ENCODE measurements at places on chromosomes 13 and 19. TPM values are rescaled to one million over a fixed set of nuclear protein-coding genes. Genes with fewer than 3 reads are reported as not detected.

DNA sequence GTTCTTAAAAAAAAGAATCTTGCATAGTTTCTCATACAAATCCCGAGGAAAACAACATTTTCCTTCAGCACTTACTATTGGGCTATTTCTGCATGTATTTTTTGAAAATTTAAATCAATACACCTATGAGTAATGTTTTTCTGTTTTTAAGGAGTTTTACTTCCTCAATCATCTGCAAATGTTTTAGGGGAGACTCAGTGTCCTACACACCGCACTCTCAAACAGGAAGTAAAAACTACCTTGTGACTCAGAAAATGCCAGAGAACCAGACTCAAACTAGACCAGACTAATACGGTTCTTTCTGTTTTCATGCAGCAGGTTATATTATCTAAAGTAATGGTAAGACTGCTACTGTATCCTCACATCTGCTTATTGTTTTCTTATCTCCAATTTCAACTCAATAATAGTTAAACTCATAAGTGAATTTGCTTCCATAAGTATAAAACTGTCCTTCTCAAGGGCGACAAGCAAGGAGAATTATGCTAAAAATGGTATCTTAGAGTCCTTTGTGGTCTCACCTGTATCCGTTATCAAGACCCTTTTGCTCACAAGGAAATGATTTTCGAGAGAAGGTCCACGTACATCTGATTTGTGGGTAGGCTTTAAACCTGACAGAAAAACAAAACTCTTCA is 52.5 kb downstream of the FLT3 start:
- no peak for DNase-seq

Gene CKM
- total RNA-seq: not detected

Gene MBD3L2
- total RNA-seq: not detected

Gene LRRC63
- 2.0 TPM for total RNA-seq

Gene MAG
- total RNA-seq: not detected

DNA sequence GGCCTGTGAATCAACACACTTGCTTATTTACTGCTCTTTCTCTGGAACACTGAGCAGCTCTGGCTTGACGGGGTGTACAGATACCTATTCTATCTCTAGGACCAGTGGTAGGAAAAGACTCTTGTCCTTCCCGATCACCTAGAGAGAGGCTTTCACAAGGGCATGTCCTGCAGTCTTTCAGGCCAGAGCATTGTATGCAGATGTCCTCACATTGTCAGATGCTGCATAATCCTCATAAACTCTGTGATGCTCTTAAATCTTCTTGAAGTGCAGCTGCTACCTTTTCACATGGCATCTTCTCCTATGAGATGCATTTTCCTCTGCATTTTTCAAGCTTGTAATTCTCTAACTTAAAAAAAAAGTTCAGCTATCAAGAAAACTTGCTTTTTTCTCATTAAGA is 369.4 kb downstream of the OLFM4 start:
- no peak for DNase-seq

DNA sequence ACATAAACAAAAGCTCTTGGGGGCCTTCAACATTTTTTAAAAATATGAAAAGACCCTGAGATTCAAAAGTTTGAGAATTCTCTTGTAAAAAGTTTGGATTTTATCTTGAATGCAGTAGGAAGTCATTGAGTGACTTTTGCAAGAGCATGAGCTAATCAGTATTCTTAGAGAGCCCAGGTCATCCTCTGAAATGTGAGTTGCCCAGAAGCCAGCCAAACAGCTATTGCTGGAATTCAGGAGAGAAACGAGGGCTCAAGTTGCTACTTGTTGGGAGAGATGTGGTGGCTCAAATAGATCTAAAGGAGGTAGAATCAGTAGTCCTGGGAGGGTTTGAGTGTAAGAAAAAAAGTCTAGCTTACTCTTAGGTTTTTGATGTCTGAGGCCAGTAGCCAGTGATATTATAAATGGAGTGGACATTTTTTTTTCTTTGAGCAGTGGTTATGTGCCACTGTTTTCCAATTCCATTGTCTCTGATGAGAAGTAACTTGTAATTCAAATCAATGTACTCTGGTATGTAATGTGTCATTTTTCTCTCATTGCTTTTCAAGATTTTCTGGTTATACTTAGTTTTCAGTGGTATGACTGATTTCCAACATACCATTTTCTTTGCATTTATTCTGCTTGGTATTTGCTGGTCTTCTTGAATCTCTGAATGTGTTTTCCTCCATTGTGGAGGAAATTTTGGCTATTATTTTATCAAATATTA is 30.7 kb downstream of the LMO7 start:
- no peak for DNase-seq

Gene NR1H2
- total RNA-seq: 15.1 TPM

DNA sequence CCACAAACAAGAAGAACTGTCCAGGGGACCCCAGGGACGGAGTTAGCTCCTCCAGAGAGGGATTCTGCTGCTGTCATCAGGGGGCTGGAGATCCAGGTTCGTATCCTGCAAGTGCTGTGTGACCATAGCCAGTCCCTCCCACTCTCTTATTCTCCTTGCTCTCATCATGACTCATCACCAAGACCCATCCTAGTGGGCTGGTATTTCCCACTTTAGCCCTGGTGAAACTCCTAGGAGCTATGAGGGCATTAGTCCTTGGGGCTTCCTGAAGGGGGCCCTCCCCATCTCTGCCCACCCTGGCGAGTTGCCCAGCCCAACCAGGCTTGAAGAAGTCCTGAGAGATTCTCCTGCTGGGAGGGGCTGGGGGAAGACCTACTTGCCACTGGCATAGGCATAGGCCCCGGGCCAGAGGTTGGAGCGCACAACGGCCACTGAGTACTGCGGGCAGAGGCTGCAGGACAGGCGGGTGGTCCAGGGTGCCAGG is 7.5 kb upstream of the DMWD start:
- no peak for DNase-seq

Gene SYNE4
- not detected for total RNA-seq

Gene RASAL3
- 0.41 TPM for total RNA-seq

Gene EIF3K
- total RNA-seq: 120 TPM

DNA sequence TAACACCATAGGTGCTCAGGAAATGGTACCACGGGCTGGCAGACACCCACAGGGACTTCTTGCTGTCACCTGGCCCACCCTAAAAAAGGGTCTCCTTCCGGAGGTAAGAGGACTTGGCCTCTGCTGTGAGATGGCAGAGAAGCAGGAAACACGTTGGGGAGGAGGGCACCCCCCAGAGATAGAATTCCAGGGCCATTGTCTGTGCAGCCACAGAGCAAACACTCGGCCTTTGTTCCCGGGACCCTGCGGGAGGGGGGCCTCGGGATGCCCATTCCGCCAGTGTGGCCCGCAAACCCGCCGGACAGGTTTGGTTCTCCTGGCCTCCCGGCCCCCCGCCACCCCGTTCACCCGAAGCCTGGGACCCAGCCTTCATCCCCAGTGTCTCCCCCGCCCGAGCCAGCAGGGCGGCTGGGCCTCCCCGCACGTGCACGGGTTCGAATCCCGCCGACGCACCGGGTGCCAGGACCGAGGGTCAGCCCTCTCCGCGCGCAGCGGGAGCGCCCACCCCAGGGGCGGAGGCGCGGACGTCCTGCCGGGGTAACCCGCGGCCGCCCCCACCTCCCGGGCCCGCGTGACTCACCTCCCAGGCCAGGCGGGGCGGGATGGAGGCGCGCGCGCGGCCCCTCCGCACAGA is 714 bp downstream of the PLPP2 start:
- DNase-seq: peak; percentile 66

Gene RHPN2
- 1.6 TPM for total RNA-seq

Gene LENG1
- total RNA-seq: 7.3 TPM

Gene CEACAM21
- 1.2 TPM for total RNA-seq

- no peak for DNase-seq
These were observed 12.9 kb downstream of the TBC1D4 start for GRCh38 chr13:75469047-75469446.

GRCh38 chr13:110863685-110864084 is 51.2 kb downstream of the ANKRD10 start:
- no peak for DNase-seq

Gene KIR3DL1
- total RNA-seq: not detected

Gene ZNF763
- total RNA-seq: 4.5 TPM

DNA sequence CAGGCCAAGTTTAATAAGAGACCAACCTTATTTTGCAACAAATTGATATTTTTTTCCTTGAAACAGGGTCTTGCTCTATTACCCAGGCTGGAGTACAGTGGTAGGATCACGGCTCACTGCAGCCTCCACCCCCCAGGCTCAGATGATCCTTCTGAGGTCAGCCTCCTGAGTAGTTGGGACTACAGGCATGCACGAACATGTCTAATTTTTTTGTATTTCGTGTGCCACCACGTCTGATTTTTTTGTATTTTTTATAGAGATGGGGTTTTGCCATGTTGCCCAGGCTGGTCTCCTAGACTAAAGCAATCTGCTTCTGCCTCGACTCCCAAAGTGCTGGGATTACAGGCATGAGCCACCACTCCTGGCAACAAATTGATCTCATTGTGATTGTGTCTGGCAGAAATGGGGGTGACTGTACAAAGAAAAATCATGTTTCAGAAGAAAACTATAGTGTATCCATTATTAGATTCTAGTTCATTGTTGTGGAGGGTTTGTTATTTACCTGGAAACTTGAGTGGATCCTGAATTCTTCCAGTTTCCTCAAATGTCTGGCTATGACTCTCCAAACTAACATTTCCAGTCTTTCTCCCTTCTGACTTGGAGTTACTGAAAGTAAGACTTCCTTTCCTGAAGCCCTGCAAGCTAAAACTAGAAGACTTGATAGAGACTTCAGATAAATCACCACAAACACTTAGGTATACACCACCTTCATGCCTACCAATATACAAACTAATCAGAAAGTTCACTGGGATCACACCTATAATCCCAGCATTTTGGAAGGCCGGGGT is 17.3 kb upstream of the AKT2 start:
- DNase-seq: no peak

DNA sequence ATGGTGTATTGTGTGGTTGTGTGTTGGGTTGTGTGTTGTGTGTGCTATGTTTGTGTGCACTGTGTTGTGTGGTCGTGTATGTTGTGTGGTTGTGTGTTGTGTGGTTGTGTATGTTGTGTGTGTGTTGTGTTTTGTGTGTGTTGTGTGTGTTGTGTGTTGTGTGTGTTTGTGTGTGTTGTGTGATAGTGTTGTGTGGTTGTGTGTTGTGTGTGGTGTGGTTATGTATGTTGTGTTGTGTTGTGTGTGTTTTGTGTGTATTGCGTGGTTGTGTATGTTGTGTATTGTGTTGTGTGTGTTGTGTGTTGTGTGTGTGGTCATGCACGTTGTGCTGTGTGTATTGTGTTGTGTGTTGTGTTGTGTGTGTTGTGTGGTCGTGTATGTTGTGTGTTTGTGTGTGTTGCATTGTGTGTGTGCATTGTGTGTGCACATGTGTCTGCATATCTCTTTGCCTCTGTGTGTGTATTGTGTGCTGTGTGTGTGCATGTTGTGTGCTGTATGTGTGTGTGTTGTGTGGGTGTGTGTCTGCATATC is 2.9 kb downstream of the C3 start:
- no peak for DNase-seq

- peak; percentile 71 for DNase-seq
These were observed 2.5 kb downstream of the PRR36 start for GRCh38 chr19:7871437-7872305.

Gene SLC1A6
- 54.6 TPM for total RNA-seq

- DNase-seq: no peak
These were observed 7.9 kb upstream of the PEAK3 start for GRCh38 chr19:2289714-2290435.

GRCh38 chr19:29255006-29255405 is 42.1 kb upstream of the UQCRFS1 start:
- DNase-seq: no peak

DNA sequence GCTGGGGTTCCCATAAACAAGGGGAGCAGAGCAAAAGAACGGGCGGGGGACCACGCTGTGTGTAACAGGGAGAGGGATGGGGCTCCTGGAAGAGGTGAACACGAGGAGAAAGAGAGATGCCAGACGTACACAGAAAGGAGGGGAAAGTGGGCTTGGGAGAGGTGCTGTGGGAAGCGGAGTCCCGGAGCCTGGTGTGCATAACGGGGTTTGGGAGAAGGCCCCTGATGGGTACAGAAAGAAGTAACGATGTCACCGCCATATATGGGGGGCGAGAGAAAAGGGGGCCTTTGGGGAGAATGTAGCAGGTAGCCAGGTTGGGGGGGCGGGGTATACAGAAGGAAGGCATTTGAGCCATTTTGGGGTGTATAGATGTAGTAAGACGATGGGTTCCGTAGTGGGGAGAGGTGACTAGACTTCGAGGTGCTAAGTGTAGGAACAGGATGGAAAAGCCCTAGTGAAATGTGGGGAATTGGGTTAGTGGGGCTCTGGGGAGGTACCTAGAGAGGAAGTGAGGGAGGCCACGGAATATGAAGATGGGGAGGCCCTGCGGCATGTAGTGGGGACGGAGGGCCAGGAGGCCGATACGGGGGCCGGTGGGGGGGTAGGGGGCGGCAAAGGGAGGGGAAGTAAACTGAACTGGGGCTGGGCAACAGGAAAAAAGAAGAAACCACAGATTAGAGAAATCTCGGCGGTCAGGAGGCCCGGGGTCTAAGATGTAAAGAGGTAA is 787 bp downstream of the ZNF580 start:
- DNase-seq: no peak

- no peak for DNase-seq
These were observed 1137.1 kb downstream of the OLFM4 start for GRCh38 chr13:54165581-54166215.

DNA sequence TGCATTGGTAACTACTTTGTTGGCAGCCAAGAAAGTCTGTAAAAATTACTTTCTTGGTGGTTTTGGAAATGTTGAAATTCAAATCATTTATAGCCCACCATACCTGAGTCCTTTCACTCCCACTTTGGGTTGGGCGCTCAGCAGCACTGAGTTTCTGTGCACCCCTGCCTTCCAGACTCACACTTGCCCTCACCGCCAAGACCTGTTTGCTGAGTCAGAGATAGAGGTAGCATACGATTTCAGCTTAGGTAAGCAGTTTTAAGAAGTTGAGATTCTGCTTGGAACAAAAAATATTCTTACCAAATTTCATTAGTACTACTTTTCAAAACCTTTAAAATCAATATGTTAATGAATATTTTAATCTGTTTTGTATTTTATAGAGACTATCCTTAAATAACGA is 12.6 kb downstream of the MPHOSPH8 start:
- no peak for DNase-seq

Gene SBSN
- not detected for total RNA-seq

- DNase-seq: no peak
These were observed 428 bp downstream of the RASAL3 start for GRCh38 chr19:15463861-15464371.

GRCh38 chr13:59459972-59460371 is 703.8 kb downstream of the DIAPH3 start:
- DNase-seq: no peak

DNA sequence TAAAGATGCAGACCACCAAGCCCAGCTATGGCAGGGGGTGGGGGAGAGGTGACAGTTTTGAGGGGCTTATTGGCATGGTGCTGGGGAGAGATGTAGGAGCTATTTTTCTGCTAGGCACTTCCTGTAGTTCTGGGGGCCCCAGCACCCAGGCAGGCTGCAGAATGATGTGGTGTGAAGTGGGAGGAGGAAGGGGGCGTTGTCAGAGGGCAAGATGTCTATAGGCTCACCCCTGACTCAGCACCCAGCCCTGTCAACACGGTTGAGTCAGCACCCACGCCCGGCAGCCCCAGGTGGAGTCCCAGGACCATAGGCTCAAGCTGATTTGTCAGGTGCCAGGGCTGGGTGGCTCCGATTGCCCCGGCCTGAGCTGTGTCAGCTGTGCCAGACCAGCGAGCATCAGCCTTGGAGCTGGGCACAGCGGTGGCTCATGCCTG is 5.8 kb downstream of the KLF2 start:
- no peak for DNase-seq

GRCh38 chr19:32675720-32676185 is at the start of gene RGS9BP:
RGS9BP (plus strand) TSS chr19:32675848; CDS start chr19:32676264, 416 bp downstream.
- peak; percentile 83 for DNase-seq
